ENCODE measurements at places on chromosomes 1 and 21.

GRCh38 chr1:210415846-210416448 lies 87.2 kb downstream of the HHAT start:
- no peak for DNase-seq

GRCh38 chr1:109826446-109826845 lies 62.7 kb upstream of the EPS8L3 start:
- DNase-seq: no peak

DNA sequence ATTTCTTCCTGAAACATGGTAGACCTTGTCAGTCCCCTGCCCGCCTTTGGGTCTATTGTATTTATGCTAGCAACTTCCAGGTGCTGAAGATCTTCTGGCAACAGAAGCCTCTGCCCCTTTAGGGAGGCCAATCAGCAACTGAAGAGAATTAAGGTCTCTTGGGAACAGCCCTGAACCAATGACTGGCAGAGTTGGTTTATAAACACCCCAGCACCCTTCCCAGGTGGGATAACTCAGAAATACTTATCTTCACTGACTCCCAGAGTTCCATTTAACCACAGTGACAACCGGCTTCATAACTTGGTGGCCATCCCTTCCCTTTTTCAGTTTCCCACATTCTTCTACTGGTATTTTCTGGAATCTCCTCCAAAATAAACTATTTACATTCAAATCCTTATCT lies 27.2 kb upstream of the TMCO1 start:
- no peak for DNase-seq

GRCh38 chr21:46060596-46061061 lies 37.3 kb upstream of the COL6A2 start:
- no peak for DNase-seq

- DNase-seq: no peak
These were observed 36.6 kb downstream of the UBE2T start for GRCh38 chr1:202305168-202305567.

DNA sequence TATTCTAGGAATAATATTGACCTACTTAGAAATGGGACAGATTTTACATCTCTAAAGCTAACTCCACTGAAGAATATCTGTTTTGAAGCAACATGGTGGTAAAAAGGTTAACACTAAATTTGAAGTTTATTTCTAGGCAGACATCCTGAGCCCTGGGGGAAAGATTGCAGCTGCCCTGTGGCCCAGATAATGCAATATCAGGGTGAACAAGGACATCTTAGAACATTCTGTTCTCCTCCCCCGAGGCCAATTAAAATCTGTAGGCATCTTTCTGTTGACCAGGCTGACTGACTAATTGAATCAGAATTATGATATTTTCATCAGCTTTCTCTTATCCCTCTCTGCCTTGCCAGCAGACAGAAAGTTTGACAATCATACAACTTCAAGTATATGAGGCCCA lies 149.8 kb upstream of the DUSP10 start:
- no peak for DNase-seq

Measured in amygdala (tissue), 56 donors.